ENCODE measurements at places on chromosomes 16 and 17. TPM values are rescaled to one million over a fixed set of nuclear protein-coding genes. Genes with fewer than 3 reads are reported as not detected.
A peak's percentile ranks its signal among the peaks of the same experiment; 100 is the strongest.

DNA sequence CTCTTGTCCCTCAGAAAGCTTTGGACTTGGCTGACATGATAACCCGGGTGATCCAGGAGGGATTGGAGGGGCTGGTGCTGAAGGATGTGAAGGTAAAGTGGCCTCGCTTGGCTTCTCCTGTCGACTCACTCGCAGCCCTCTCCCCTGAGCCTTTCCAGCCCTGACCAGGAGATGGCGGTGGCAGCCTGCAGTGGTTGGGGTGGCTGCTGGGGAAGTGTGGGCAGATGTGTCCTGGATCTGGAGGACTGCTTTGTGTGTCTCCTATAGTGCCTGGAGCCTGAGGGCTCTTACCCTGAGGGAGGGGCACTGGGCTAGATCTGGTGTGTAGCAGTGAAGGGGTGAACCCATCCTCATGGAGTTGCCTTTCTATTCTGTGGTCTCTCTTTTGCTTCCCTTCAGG, 17.9 kb downstream of the LIG3 start:
- DNase-seq: peak; percentile 90
- H3K27me3 ChIP-seq: no peaks in the 10 kb centered on the region
- H3K36me3 ChIP-seq: peaks cover 34% of the 10 kb centered on the region
- peak overlapping the region; percentile 5 for H3K27ac ChIP-seq
- H3K4me1 ChIP-seq: peaks cover 5% of the 10 kb centered on the region

DNA sequence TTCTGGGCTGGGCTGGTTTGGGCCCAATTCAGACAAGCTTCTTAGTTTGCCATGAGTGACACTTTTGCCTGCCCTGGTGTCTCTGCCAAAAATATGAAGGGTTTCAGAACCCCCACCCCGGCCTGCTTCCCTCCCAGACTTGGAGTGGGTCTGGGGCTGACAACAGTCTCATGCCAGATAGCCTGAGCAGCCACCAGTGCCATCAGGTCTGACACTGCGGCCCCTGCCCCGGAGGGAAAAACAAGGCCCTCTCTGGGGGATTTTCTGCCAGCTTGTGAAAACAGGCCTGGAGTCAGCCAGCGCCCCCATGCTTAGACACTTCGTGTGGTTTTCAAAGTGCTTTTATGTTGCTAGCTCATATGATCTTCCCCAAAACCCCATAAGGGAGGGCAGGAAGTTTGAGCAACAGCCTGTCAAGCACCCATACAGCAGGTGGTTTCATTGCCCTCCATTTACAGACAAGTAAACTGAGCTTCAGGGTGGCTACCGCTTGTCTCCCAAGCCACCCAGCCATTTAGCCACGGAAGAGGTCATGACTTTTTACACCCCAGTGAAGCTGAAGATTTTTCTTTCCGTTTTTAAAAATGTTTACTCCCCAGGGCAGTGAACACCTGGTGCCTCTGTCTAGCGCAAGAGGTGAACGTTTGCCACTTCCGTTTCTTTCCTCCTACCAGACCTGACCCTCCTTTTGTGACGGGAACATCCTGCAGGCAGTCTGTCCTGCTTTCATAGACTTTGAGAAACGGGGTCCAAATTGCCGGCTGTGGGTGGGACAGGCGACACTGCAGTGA, 300.6 kb downstream of the SEC14L1 start:
- H3K4me1 ChIP-seq: peaks cover 97% of the 10 kb centered on the region
- H3K4me3 ChIP-seq: peak overlapping the region; percentile 65
- peak; percentile 85 for DNase-seq
- H3K27ac ChIP-seq: peak overlapping the region; percentile 98
- H3K27me3 ChIP-seq: no peaks in the 10 kb centered on the region
- H3K36me3 ChIP-seq: peaks cover 2% of the 10 kb centered on the region

GRCh38 chr17:67970783-67971182, 25.5 kb downstream of the C17orf58 start:
- H3K4me1 ChIP-seq: no peaks in the 10 kb centered on the region
- H3K4me3 ChIP-seq: no peak overlapping the region
- no peak for DNase-seq
- H3K27me3 ChIP-seq: no peaks in the 10 kb centered on the region
- peaks cover 9% of the 10 kb centered on the region for H3K36me3 ChIP-seq
- no peak overlapping the region for H3K27ac ChIP-seq

- no peak overlapping the region for H3K27ac ChIP-seq
- no peak overlapping the region for H3K4me3 ChIP-seq
- DNase-seq: no peak
- H3K4me1 ChIP-seq: no peaks in the 10 kb centered on the region
- H3K36me3 ChIP-seq: peaks cover 6% of the 10 kb centered on the region
Observed at GRCh38 chr16:1398826-1399581, 15.5 kb downstream of the UNKL start.

- H3K27ac ChIP-seq: no peak overlapping the region
- no peaks in the 10 kb centered on the region for H3K4me1 ChIP-seq
- DNase-seq: no peak
- no peak overlapping the region for H3K4me3 ChIP-seq
Observed at GRCh38 chr16:55125818-55126385, 195.2 kb downstream of the IRX5 start.

GRCh38 chr16:2966808-2967191, 2.3 kb upstream of the PAQR4 start:
- no peak overlapping the region for H3K27ac ChIP-seq
- H3K4me3 ChIP-seq: no peak overlapping the region
- H3K36me3 ChIP-seq: peaks cover 8% of the 10 kb centered on the region
- peaks cover 36% of the 10 kb centered on the region for H3K4me1 ChIP-seq
- H3K27me3 ChIP-seq: peaks cover 30% of the 10 kb centered on the region

The ZNF764 gene
- 13.7 TPM for total RNA-seq

DNA sequence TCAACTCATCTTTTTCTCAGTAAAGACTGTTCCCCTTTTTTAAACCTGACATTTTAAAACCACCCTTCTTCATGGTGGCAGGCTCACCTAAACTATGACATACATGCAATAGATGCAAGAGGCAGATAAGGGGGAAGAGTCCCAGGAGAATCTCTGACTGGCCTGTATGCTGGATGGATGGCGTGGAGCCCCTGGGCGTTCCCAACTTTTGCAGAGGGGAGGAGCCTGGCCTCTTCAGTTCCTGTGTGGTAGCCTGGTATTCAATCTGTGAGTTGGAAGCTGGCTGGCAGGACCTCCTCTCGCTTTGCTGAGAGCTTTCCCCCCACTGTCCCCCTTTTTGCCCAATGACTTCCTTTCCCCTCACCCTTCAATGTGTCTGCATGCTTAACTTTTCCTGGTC, 217.6 kb upstream of the CA10 start:
- H3K36me3 ChIP-seq: no peaks in the 10 kb centered on the region
- DNase-seq: no peak
- H3K4me1 ChIP-seq: no peaks in the 10 kb centered on the region
- no peak overlapping the region for H3K4me3 ChIP-seq
- H3K27ac ChIP-seq: no peak overlapping the region

The RPL26 gene
- total RNA-seq: 2,997 TPM

DNA sequence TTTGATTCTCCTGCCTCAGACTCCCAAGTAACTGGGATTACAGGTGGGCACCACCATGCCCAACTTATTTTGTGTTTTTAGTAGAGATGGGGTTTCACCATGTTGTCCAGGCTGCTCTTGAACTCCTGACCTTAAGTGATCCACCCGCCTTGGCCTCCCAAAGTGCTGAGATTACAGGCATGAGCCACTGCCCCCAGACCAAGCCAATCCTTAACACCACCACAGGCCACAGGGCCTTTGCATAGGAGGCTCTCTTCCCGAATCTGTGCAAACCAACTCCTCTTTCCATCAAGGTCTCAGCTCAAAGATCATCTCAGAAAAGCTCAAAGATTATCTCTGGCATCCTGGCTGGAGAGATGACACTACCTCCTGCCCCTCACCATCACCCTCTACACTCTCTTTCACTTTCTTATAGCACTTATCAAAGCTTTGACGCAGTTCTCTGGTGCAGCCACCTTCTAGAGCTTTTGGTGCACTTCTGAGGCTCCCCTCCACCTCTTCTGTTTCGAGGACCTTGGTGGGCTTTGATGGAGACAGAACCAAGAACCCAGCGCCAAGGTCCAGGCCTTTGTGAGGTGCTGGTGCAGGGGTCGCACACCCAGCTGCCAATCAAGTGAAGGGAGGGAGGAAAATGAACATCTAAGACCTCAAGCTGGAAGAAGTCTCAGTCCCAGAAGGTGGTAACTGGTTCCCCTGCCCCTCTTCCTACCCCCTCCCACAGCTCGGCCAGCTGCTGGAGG, 23.2 kb upstream of the PHB1 start:
- no peak overlapping the region for H3K4me3 ChIP-seq
- no peaks in the 10 kb centered on the region for H3K4me1 ChIP-seq
- peak; percentile 4 for DNase-seq
- no peaks in the 10 kb centered on the region for H3K36me3 ChIP-seq
- H3K27me3 ChIP-seq: peaks cover 33% of the 10 kb centered on the region

The EPOP gene
- 38.0 TPM for total RNA-seq

DNA sequence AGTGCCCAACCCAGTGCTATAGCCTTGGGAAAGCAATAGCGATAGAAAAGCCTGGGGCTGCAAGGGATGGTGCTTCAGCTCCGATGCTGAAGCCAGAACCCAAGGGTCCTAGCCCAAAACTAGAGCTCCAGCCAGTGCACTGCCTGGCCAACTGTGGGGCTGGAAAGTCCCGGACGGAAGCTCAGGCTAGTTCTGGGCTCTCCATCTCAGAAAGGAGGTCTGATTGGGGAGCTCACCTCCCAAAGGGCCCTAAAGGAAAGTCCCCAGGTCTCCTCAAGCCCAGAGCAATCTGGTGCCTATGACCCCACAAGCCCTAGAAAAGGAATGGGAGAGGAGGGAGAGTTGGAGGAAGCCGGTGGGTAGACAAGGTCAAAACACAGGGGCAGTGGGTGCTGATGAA, 2.0 kb upstream of the ABCC3 start:
- H3K36me3 ChIP-seq: no peaks in the 10 kb centered on the region
- no peak for DNase-seq
- H3K4me1 ChIP-seq: no peaks in the 10 kb centered on the region
- H3K27me3 ChIP-seq: peaks cover 69% of the 10 kb centered on the region
- H3K27ac ChIP-seq: no peak overlapping the region

GRCh38 chr17:57966875-57967274, 11.7 kb upstream of the CUEDC1 start:
- no peak for DNase-seq
- no peaks in the 10 kb centered on the region for H3K36me3 ChIP-seq
- H3K4me1 ChIP-seq: no peaks in the 10 kb centered on the region
- H3K27ac ChIP-seq: no peak overlapping the region

DNA sequence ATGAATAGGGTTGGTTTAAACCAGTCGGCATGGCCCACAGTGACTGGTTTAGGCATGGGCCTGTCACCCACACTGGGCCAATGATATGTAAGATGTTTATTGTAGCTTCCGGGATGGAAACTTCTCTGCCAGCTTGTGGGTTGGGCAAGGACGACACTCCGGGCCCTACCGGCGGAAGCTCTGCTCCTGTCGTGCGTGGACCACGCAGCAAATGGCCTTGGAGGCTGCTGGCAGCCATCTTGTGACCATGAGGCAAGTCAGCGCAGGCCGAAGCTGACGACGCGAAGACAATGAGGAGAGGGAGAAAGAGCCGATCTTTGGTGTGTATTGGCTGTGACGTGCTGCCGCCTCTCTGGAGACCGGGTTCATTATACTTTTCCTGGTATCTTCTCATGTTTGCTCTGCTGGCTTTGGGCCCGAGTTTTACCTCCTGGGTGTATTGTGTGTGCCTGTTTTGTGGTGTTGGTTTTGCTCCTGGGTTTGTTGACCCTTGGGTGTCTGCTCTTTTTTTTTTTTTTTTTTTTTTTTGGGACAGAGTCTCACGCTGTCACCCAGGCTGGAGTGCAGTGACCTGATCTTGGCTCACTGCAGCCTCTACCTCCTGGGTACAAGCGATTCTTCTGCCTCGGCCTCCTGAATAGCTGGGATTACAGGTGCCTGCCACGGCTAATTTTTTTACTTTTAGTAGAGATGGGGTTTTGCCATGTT, 15.4 kb downstream of the SLC25A10 start:
- no peaks in the 10 kb centered on the region for H3K36me3 ChIP-seq
- DNase-seq: no peak
- no peak overlapping the region for H3K27ac ChIP-seq
- peaks cover 25% of the 10 kb centered on the region for H3K27me3 ChIP-seq
- no peak overlapping the region for H3K4me3 ChIP-seq

GRCh38 chr16:546909-547770, 13.1 kb upstream of the PRR35 start:
- peaks cover 2% of the 10 kb centered on the region for H3K36me3 ChIP-seq
- H3K4me3 ChIP-seq: no peak overlapping the region
- no peaks in the 10 kb centered on the region for H3K27me3 ChIP-seq
- H3K27ac ChIP-seq: no peak overlapping the region

DNA sequence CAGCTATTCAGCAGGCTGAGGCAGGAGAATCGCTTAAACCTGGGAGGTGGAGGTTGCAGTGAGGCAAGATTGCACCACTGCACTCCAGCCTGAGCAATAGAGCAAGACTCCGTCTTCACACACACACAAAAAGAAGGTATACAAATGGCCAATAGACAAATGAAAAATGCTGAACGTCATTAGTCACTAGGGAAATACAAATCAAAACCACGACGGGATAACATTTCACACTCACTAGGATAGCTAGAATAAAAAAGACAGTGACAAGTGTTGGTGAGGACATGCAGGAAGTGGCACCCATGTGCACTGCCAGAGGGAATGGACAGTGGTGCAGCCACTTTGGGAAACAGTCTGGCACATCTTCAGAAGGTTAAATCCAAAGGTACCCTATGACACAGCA, 172.9 kb downstream of the FTO start:
- peaks cover 33% of the 10 kb centered on the region for H3K36me3 ChIP-seq
- DNase-seq: no peak
- H3K27me3 ChIP-seq: no peaks in the 10 kb centered on the region
- H3K4me1 ChIP-seq: peaks cover 10% of the 10 kb centered on the region
- no peak overlapping the region for H3K27ac ChIP-seq
- no peak overlapping the region for H3K4me3 ChIP-seq

The AP1G1 gene
- total RNA-seq: 66.9 TPM

The STAC2 gene
- total RNA-seq: not detected

DNA sequence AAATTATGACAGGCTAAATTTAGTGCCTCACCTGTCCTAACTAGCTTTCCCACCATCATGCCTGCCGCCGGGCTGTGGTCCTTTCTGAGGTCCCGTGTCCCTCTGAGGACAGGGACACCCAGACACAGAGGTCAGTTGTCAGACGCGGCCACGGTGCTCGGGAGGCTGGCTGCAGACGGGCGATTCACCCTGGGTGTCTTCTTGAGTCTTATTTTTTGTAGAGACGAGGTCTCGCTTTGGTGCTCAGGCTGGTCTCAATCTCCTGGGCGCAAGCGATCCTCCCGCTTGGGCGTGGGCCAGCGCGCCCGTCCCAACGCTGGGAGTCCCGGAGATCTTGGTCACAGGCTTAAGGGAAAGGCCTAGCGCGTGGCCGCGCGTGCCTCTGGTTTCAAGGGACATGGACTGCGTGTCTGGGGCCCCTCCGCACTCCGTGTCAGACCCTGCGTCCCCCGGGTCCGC, 797 bp upstream of the RAB11FIP3 start:
- H3K36me3 ChIP-seq: peaks cover 2% of the 10 kb centered on the region
- H3K4me3 ChIP-seq: peak overlapping the region; percentile 82
- H3K4me1 ChIP-seq: peaks cover 28% of the 10 kb centered on the region
